ENCODE measurements at places on chromosomes 1 and 21.
A peak's percentile ranks its signal among the peaks of the same experiment; 100 is the strongest.

GRCh38 chr1:89953929-89954328, 41.0 kb upstream of the ZNF326 start:
- DNase-seq, result no peak

GRCh38 chr21:41675574-41675973, 91.3 kb downstream of the RIPK4 start:
- DNase-seq, result no peak

DNA sequence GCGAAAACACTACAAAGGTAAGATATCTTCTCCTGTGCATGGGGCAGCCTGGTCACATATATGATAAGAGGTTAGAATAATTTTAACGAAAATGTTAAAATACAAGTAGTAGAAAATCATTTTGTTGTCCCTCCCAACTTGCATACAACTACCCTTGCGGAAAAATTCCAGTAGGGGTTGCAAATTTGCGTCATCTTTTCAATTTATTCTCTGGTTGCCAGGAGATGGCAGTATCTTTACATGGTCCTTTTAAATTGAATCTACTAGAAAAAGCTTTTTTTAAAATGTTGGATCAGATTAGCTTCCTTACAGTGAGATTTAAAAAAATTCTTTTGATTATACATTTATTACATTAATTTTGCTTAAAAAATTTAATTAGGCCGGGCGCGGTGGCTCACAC, 10.9 kb downstream of the S100PBP start:
- DNase-seq, result no peak

- DNase-seq, result no peak
These were observed 3.2 kb downstream of the RAP1GAP start for GRCh38 chr1:21665711-21666575.

GRCh38 chr21:35051287-35051818, 2.3 kb upstream of the RUNX1 start:
- peak; percentile 91 for DNase-seq

- no peak for DNase-seq
These were observed 18.9 kb downstream of the SLC6A9 start for GRCh38 chr1:44012404-44012803.

- no peak for DNase-seq
These were observed 12.3 kb upstream of the LYPLAL1 start for GRCh38 chr1:219161371-219161770.

- DNase-seq, result peak; percentile 72
These were observed 43.2 kb downstream of the PHACTR4 start for GRCh38 chr1:28412731-28413130.

- no peak for DNase-seq
These were observed 11.7 kb downstream of the GPR161 start for GRCh38 chr1:168125051-168125450.

GRCh38 chr21:19440792-19441655, 1037.4 kb upstream of the TMPRSS15 start:
- DNase-seq, result no peak

- DNase-seq, result no peak
These were observed 63.0 kb downstream of the HIVEP3 start for GRCh38 chr1:41855713-41856112.

DNA sequence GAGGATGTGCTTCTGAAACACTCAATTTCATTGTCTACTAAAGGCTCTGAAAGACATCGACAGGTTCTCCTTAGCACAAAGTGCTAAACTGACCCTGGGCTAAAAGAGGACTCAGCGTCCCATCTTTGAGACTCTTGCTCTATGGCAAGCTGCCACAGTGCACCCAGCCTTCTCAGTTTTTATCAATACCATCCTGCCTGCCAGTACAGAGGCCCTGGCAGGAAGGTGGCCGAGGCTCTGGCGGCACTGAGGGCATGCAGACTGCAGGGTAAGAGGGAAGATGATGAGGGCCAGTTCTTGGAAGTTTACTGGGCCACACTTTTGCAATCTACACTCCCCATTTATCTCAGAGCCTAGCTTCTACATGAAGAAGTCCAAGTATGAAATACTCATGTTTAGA, 5.3 kb downstream of the OLFML2B start:
- DNase-seq, result no peak

- peak; percentile 92 for DNase-seq
These were observed 62.1 kb upstream of the S1PR1 start for GRCh38 chr1:101174722-101175121.

- no peak for DNase-seq
These were observed at the start of gene RAP1GAP for GRCh38 chr1:21669258-21670058. Gene RAP1GAP (minus strand): TSS chr1:21669357. CDS start chr1:21620032, 49,325 bp downstream.

GRCh38 chr1:224106568-224107281, 7.2 kb upstream of the FBXO28 start:
- DNase-seq, result peak; percentile 64

- no peak for DNase-seq
These were observed 1.5 kb upstream of the HMGN1 start for GRCh38 chr21:39350094-39351005.

- no peak for DNase-seq
These were observed 64.9 kb downstream of the PRKACB start for GRCh38 chr1:84208935-84209334.

DNA sequence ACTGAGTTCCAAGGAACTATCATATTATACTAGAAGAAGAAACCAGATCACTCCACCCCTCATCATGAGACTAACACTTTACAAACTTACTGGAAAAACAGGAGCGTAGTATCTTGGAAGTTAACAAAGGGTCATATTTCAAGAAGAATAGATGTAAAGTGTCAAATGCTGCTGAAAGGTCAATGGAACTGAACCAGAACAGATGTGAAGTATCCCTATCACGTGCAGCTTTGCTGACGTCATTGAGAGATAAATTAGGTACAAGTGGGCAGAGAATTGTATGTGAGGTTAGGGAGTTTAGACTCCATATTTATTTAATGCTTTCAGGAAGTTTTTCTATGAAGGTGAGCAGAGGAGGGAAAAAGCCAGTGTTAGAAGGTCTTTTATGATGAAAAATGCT, 483.0 kb downstream of the NCAM2 start:
- no peak for DNase-seq

DNA sequence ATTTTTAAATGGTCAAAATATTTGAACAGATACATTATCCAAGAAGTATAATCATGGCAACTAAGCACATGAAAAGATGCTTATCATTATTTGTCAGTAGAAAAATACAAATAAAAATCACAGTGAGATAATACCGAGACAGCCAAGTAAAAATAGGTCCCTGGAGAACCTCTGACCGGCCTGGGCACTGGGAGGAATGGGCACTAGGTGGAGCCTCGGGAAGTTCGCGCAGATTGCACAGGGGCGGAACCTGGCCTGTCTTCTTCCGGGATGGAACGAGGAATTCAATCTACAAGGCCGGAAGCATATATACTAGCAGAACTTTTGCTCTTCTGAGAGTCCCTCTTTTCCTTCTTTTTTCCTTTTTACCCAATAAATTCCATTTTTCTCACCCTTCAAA, 148.5 kb upstream of the CHRM3 start:
- no peak for DNase-seq

GRCh38 chr1:231970684-231971083, 344.1 kb downstream of the DISC1 start:
- no peak for DNase-seq

DNA sequence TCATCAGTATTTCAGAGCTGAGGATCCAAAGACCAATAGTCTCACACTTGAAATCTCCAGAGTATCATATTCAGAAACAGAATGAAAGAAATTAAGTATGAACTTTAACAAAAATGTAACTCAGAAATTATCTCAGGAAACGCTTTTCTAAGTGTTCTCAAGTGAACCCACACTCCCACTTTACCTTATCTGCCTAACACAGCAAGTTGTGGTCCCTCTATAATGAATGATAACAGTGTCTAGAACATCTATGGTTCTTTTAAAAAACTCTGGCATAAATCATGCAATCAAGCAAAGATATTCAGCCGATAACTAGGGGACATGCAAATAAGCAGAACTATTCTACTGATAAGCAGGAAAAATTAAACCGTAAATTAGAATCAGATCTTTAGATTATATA, 1574.2 kb downstream of the PLA2G4A start:
- peak; percentile 57 for DNase-seq

- DNase-seq, result peak; percentile 45
These were observed 5.9 kb downstream of the LMO4 start for GRCh38 chr1:87334351-87335174.

GRCh38 chr1:31768939-31769704, 5.0 kb upstream of the ADGRB2 start:
- DNase-seq, result no peak

- DNase-seq, result no peak
These were observed 192.3 kb downstream of the ZNF326 start for GRCh38 chr1:90187323-90187585.

Measured in amniotic epithelial cell (primary cell).